ENCODE measurements at places on chromosomes 4 and X. TPM values are rescaled to one million over a fixed set of nuclear protein-coding genes. Genes with fewer than 3 reads are reported as not detected.
A peak's percentile ranks its signal among the peaks of the same experiment; 100 is the strongest.

The CT45A3 gene
- not detected for total RNA-seq

The WDR45 gene
- total RNA-seq, result 48.1 TPM

The FAT1 gene
- total RNA-seq, result 122 TPM

The CCKAR gene
- not detected for total RNA-seq

The ZDHHC15 gene
- 5.3 TPM for total RNA-seq

The PASD1 gene
- not detected for total RNA-seq

- no peaks in the 10 kb centered on the region for H3K4me1 ChIP-seq
- no peaks in the 10 kb centered on the region for H3K27me3 ChIP-seq
- no peak for DNase-seq
- no peak overlapping the region for H3K27ac ChIP-seq
Measured at GRCh38 chr4:130008461-130008860, 912.5 kb downstream of the C4orf33 start.

- H3K4me1 ChIP-seq, result no peaks in the 10 kb centered on the region
- peaks cover 19% of the 10 kb centered on the region for H3K27me3 ChIP-seq
- H3K27ac ChIP-seq, result peak overlapping the region; percentile 49
- H3K4me3 ChIP-seq, result no peak overlapping the region
- H3K36me3 ChIP-seq, result no peaks in the 10 kb centered on the region
- DNase-seq, result peak; percentile 72
Measured at GRCh38 chrX:20267931-20268701, 1.4 kb upstream of the RPS6KA3 start.

- H3K4me3 ChIP-seq, result no peak overlapping the region
- no peaks in the 10 kb centered on the region for H3K27me3 ChIP-seq
- DNase-seq, result no peak
- no peaks in the 10 kb centered on the region for H3K36me3 ChIP-seq
- no peaks in the 10 kb centered on the region for H3K4me1 ChIP-seq
Measured at GRCh38 chr4:102469806-102470205, 31.4 kb upstream of the NFKB1 start.

DNA sequence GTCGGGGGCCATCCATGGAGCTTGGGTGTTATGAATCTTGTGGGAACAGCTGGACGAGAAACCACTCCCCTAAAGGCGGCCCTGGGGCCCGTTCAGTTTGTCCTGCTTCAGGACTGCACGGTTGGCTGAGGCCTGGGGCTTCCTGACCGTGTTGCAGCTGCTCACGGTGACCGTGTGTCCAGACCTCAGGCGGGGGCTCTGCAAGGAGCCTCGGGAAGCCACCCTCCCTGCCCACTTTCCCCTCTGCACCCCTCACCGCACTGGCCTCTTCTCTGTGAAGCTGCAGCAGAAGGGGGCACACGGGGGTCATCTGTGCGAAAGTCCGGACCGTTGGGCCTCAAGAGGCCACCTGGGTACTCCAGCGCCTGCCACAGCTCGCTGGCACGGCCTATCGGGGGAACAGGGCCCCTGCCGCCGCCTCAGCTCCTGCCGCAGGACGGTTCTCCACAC is 29.4 kb downstream of the UVSSA start:
- no peak overlapping the region for H3K27ac ChIP-seq
- H3K27me3 ChIP-seq, result no peaks in the 10 kb centered on the region
- peaks cover 56% of the 10 kb centered on the region for H3K36me3 ChIP-seq
- no peaks in the 10 kb centered on the region for H3K4me1 ChIP-seq
- H3K4me3 ChIP-seq, result no peak overlapping the region

DNA sequence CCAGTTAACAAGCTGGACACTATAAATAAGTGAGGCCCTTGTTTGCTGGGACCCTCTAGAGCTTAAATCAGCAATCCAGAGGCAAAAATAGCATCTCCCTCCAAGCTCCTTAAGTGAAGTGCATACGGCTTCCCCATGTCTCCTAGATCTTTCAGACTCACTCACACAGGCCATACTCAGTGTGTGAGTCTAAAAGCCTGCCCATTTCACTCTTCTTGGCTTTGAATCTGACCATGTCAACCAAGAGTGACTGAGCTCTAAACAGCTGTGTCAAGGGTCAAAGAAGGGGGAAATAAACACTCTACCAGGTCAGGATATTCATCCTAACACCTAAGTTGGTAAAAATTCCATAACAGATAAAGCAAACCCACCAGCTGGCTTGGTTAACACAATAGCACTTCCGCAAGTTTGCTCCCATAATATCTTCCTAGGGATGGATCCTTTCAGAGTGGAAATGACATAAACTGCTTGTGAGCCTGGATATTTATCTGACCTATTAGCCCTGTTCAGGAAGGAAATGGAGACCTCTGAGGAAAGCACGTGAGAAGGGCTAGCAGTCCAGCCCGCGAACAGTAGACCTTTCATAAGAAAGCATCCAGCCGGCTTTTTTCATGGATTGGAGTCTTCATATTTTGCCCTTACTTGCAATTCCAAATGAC is 65.6 kb downstream of the MID1 start:
- no peak overlapping the region for H3K4me3 ChIP-seq
- DNase-seq, result peak; percentile 41
- peaks cover 2% of the 10 kb centered on the region for H3K4me1 ChIP-seq
- H3K27ac ChIP-seq, result peak overlapping the region; percentile 53

DNA sequence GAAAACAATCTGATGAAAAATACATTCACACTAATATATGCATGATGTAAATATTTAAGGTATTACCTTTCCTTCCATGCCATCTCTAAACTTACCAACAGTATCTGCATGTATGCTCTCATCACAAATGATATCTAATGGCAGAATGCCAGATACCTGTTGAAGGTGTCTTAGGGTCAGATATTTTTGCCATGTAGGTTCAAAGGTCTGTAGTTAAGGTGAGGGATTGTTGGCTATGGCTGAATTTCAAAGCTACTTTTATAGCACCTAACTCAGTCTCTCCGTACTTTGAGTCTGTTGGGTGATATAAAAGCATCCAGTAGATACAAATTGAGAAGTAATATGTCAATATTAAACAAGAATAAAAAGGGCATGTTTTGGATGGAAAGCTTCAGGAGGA is 19.8 kb upstream of the ANTXR2 start:
- no peak overlapping the region for H3K4me3 ChIP-seq
- no peak overlapping the region for H3K27ac ChIP-seq

DNA sequence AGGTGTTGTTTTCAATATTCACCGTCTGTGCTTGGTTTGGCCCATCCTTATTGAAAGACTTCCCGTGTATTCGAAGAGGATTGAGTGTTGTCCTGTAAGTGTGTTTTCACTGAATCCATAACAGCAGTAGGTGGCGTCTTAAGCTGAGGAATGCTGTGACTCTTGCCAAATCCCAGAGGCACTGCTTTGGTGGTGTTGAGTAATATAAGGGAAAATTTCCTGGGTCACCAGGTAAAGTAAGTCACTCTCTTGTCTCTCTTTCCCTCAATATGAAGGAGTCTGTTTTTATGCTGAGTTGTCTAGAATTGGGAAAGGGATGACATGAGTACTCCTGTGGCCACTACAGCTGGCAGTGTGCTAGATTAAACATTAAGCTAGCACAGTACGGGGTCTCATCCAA is 146.7 kb upstream of the ZXDB start:
- no peak overlapping the region for H3K27ac ChIP-seq
- H3K4me1 ChIP-seq, result no peaks in the 10 kb centered on the region
- no peaks in the 10 kb centered on the region for H3K36me3 ChIP-seq
- H3K4me3 ChIP-seq, result no peak overlapping the region
- no peaks in the 10 kb centered on the region for H3K27me3 ChIP-seq

Measured in lung (tissue), 17 donors.